ENCODE measurements at places on chromosomes 1 and 21.

GRCh38 chr1:58460469-58460868 lies 86.1 kb downstream of the OMA1 start:
- DNase-seq = no peak

- DNase-seq = no peak
These were observed 81.0 kb downstream of the DIRAS3 start for GRCh38 chr1:67969446-67969845.

DNA sequence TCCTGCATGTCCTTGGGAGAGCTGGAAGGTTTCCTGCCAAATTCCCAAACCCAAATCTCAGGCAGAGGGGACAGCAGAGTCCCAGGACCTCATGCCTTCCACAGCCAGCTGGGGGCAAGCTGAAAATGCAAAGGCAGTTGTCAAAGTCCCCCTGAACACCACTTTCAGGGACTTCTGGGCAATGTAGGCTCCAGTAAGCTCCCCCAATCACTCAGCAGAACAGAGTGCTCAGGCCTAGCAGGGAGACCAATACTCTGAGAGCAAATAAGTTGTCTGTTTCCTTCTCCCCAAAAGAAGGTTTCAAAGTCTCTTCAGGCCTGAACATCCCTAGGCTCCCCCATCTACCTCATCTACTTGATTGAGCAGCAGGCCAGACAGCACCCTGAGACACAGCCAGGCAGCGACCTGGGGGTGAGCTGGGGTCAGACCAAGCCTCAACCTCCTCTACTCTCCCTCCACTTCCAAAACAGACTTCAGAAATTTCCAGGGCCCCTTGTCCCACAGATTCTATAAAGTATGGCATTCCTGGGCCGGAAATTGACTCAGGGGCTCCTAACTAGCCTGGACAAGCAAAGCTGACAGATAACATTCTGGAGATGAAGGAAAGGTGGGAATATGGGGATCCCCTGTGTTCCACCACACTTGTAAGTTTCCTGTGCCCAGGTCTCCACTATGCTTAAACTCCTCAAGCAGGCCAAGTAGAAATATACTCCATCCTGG lies 1.9 kb downstream of the SLC9A1 start:
- DNase-seq = no peak

GRCh38 chr1:8211883-8212579 lies 105.9 kb upstream of the SLC45A1 start:
- no peak for DNase-seq

DNA sequence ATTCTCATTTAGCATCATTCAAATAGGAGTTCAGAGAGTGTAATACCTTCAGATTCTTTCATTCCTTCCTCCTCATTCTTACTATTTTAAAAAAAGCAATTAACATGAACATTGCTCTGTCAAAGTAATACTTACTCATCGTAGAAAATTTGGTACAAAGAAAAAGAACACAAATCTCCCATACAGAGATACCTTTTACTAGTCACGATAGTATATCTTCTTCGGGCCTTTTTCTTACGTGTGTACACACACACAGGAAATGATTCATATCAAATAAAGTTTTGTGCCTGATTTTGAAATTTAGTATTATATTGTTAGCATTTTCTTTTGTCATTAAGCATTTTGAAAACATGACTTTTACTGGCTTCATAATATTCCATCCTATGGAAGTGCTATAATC lies 52.9 kb downstream of the NCF2 start:
- DNase-seq = no peak

DNA sequence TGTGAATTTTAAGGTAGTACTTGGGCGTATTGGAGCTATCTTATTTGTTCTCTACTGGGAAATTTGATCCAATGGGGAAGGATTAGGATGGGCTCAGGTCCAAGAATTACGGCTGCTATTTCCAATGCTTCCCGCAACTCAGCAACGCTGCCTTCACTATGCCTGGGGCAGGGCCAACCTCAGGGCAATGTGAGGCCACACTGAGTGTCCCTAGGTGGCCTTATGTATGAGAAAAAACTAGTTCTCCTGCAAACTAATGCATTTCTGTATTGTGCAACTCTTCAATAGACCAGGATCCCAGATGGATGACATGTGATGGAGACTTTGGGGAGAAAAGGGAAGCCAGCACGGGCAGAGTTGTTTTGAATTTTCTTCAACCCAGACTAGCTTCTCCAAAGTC lies 168.1 kb downstream of the DUSP10 start:
- no peak for DNase-seq

DNA sequence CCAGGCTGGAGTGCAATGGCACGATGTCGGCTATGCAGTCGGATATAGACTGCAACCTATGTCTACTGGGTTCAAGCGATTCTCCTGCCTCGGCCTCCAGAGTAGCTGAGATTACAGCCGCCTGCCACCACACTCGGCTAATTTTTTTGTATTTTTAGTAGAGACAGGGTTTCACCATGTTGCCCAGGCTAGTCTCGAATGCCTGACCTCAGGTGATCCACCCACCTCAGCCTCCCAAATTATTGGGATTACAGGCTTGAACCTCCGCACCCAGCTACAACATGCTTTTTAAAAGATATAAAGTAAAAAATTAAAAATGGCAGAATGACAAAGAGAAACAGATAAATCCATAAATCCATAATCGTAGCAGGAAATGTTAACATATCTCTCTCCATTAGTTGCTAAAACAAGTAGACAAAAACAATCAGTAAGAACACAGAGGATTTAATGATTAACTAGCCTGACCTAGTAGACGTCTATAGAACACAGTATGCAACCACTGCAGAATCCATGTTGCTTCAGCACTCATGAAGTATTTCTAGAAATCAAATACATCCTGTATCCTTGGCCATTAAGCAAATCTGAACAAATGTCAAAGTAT lies 59.9 kb upstream of the SPOCD1 start:
- no peak for DNase-seq

DNA sequence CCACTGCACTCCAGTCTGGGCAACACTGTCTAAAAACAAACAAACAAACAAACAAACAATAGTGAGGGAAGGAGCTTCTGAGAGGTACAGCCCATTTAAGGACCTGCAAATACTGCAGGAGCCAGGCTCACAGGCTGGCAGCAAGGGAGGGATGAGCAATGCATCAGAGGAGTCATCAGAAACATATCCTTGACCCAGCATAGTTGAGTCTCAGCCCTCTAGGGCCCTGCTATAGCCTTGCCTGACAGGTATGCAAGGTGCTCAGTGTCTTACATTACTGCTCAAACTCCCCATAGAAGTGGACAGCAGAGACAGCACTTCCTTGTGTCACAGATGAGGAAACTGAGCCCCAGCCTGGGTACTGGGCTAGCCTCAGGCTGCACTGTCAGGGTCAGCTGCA lies 7.3 kb upstream of the TTC4 start:
- no peak for DNase-seq
